ENCODE measurements at places on chromosomes 12 and 14.

GRCh38 chr14:69363964-69364363 lies 34.1 kb downstream of the ERH start:
- DNase-seq, result no peak

GRCh38 chr12:108301346-108301745 lies 37.8 kb downstream of the CMKLR1 start:
- DNase-seq, result no peak

DNA sequence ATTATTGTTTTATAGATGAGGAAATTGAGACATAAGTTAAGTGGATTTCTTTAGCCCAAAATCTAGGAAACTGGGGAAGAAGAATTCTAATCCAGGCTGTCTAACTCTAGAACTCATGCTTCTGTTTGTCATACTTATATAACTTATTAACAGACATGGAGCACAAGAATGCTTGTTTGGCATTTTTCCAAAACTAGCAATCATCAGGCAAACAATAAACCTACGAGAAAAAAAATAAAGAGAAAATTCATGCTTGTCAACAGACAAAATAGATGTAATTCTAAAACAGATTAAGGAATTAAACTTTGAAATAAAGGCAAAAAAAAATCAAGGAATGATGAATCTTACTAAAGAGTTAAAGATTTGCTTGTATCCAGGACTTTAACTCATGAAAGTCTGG lies 103.1 kb downstream of the METTL25 start:
- DNase-seq, result no peak

GRCh38 chr12:65699251-65699650 lies 125.0 kb upstream of the HMGA2 start:
- DNase-seq, result no peak

DNA sequence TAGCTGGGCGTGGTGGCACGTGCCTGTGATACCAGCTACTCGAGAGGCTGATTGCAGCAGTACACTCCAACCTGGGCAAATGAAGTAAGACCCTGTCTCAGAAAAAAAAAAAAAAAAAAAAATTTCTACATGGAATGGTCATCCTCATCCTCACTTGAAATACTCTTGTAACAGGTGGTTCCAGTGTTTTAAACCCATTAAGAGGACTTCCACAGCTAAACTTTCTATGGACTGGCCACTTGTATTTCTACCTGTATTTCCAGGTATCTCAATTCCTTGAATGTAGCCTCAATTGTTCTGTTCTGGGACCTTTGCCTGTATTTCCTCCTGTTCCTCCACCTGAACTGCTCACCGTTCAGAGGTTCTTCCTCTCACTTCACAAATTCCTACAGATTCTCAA lies 11.8 kb upstream of the PHLDA1 start:
- no peak for DNase-seq

DNA sequence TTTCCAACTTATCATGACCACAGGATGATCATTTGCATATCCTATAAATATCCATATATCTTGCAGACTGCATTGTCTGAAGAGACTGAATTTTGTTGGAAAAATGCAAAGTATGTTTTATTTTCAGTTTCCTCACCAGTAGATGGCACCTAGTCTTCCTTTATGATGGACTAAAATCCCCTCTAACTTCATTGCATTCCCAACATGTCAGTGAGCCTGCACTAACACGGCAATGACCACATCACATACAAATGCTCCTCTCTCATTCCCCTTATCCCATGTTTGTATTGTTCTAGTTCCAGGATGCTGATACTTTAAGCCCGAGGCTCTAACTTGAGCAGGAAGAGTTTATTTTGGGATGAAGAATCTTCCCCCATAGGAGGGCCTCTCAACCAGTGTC lies 24.7 kb upstream of the MYBPC1 start:
- no peak for DNase-seq

DNA sequence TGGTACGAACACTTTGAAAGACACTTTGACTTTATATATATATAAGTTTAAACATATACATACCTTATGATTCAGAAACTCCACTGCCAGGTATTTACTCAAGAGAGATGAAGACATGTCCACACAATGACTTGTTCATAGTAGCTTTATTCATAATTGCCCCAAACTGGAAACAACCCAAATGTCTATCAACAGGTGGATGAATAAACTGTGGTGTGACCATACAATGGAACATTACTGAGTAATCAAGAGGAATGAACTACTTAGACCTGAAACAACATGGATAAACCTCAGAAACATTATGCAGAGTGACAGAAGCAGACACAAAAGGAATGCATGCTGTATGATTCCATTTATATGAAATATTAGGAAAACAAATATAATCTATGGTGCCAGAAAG lies 71.1 kb downstream of the PPP1R36 start:
- DNase-seq, result no peak

DNA sequence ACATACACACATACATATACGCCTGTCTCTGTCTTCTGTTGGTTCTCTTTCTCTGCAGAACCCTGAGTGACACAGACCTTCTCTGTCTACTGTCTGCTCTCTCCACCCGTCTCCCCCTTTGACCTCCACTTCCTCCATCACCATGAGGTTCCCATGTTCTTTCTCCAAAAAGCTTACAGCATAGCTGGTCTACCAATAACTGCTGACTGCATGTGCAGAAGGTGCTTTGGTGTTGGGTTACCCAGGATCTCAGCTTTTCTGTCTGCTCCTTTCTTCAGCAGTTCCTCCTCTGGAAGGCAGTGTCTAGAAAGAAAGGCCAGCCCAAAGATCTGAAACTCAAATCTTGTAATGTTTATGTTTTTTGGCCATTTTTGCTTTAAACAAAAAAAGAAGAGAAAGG lies 125.6 kb downstream of the SMOC1 start:
- no peak for DNase-seq

DNA sequence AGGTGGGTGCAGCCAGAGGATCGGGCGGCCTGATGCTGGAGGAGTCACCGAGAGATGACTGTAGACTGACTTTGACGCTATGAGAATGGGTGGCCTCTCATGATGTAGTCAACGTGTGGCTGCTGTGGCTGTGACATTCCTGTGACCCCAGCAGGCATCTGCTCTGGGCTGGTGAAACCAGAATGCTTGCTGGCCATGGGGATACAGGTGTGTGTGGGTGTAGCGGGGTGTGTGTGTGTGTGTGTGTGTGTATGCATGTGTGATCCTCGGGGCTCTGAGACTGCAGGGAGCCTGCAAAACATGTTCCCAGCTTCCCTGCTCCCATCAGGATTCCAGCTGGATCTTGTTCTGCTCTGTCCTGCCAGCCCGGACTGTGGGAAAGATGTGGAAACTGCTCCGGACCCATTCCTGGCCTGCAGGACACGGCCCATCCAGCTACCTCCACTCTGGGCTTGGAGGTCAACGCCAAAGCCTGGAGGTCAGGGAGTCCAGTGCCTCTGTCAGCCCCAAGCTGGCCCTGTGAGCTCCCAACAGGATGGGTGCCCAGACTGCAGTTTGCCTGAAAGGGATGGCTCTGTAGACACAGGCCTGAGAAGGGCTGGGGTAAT lies 18.8 kb upstream of the HHIPL1 start:
- no peak for DNase-seq

- DNase-seq, result no peak
Measured at GRCh38 chr14:63897721-63898163, 44.9 kb downstream of the SYNE2 start.

DNA sequence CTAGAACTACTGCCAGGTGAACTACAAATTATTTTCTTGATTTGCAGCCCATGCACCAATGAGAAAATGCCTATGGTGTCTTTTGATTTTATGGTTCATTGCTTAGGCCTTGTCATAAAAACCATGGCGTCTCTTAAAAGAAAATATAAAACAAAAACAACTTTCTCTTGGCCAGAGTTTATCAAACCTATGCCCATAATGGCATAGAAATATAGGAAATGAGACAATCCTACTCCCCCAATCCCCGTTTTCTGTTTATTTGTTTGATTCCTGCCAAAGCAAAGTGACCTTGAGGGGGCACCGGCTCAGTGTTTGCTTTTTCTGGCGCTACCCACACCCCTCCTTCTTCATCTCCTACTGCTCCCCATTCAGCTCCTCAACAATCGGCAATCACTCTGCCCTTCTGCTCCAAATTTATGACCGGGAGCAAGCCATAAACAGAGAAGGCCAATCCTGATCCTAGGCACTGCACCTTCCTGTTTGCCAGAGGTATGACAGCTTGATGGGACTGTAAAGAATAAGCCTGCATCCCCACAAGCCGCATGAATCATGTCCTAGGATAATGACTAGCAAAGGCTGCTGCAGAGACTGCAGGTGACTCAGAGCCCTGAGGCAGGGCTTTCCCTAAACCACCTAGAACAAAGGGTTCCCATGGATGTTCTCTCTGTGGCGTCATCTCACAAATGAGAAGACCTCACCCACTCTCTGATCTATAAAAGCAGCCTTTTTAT lies 874.9 kb downstream of the NRXN3 start:
- DNase-seq, result no peak
